ENCODE measurements at places on chromosomes 4 and X.

DNA sequence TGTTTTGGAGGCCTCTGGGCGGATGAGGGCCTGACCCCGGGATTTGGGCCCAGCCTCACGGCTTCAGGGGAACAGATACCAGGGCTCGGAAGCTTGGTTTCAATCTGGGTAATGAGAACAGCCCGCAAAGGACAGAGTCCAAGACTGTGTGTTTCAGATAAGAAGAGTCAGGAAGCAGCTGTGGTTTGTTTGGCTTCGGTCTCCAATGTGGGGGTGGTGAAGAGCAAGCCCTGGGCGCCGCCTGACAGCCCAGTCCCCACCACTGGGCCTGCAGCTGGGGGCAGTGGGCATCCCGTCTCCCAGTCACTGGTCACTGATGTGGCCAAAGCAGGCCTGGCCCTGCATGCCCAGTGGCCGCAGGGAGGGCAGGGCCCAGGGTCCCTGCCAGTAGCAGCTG, 9.1 kb downstream of the WFS1 start:
- DNase-seq: no peak

GRCh38 chr4:72977936-72978485, 91.5 kb downstream of the COX18 start:
- DNase-seq: no peak

- DNase-seq: no peak
Measured at GRCh38 chr4:62130230-62130629, 930.1 kb downstream of the ADGRL3 start.

GRCh38 chr4:153750197-153750817, 9.5 kb downstream of the RNF175 start:
- peak; percentile 67 for DNase-seq

DNA sequence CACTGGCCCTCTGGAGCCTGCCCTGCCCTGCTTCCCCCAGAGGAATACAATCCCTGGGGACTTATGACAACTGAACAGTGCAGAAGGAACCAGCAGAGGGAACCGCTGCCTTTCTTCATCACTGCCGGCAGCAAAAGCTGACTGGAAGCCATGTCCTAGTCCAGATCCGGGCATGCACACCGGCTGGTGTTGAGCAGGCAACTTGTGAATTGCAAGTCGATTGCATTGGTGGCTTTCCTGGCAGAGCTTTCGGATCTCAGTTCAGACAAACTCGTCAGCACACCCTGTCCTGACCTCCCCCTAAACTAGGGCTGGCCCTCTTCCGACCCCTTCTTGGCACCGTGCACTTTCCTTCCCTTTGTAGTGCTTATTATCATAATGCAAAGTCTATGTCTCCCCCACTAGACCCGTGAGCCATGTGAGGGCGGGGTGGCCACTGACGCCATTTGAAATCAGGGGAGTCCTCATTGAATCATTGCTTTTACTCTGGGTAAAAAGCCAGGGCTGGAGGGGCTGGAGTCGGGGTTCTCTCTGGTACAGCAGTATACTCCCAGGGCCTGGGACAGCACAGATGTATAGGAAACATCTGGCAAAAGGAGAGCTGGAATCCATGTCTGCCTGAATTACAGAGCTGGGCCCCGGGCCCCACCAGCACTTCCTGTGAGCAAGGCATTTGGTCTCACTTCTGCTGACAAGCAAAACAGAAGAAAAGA, 1.8 kb downstream of the ARHGAP4 start:
- DNase-seq: peak; percentile 37

DNA sequence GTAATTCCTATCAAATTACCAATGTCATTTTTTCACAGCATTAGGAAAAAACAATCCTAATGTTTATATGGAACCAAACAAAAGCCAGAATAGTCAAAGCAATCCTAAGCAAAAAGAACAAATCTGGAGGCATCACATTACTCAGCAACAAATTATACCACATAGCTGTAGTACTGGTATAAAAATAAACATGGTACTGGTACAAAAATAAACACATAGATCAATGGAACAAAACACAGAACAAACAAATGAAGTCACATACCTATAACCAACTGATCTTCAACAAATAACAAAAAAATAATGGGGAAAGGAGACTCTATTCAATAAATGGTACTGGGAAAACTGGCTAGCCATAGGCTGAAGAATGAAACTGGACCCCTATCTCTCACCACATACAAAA, 37.4 kb downstream of the PPA2 start:
- DNase-seq: no peak

GRCh38 chr4:153834901-153835300, 46.0 kb upstream of the SFRP2 start:
- DNase-seq: no peak

- DNase-seq: no peak
Measured at GRCh38 chrX:80807606-80807991, 2.1 kb downstream of the BRWD3 start.

- DNase-seq: no peak
Measured at GRCh38 chr4:77600521-77601451, 4.8 kb upstream of the CXCL13 start.

- DNase-seq: no peak
Measured at GRCh38 chr4:71156616-71157015, 163.2 kb downstream of the DCK start.

- DNase-seq: peak; percentile 63
Measured at GRCh38 chrX:129706400-129707072, 32.2 kb upstream of the XPNPEP2 start.

DNA sequence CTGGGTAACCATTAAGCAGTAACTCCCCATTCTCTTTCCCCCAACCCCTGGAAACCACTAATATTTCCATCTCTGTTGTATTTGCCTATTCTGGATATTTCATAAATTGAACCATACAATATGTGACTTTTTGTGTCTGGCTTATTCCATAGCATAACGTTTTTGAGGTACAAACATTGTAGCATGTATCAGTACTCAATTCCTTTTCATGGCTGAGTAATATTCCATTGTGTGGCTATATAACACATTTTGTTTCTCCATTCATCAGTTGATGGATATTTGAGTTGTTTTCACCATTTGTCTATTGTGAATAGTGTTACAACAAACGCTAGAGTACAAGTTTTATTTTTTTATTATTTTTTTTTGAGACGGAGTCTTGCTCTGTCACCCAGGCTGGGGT, 55.0 kb upstream of the MORC4 start:
- DNase-seq: no peak

DNA sequence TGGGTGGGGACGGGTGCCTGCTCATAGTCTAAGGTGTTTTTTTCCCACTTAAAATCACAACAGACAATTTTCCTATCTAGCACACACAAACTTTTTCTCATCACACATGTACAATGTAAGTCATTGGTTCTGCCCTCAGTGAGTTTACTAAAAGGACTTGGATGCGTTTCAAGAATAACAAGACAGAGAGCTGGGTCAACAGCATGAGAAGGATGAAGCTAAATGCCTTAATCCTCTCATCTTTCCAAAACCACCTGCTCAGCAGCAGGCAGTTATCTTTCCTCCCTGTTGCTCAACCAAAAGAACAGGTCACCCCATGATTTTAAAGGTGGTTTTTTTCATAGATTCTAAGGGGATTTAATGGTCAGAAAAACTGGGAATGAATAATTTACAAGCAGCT, 40.1 kb downstream of the OFD1 start:
- no peak for DNase-seq

- DNase-seq: no peak
Measured at GRCh38 chr4:41427931-41428600, 109.9 kb upstream of the LIMCH1 start.

- no peak for DNase-seq
Measured at GRCh38 chrX:10759141-10759799, 138.9 kb upstream of the MID1 start.

DNA sequence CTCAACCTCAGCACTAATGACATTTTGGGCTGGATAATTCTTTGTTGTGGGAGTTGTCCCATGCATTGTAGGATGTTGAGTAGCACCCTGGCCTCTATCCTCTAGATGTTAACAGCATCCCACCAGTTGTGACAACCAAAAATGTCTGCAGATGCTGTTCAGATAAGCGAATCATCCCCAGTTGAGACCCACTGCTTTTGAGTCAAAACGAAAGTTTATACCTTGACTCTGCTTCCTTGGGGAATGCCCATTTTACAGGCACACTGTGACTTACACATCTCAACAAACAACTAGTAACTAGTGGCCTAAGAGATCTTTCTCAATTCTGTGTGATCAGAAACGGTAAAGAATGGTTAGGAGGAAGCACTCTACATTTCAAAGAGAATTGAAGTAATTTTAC, 37.0 kb downstream of the SEPSECS start:
- no peak for DNase-seq

DNA sequence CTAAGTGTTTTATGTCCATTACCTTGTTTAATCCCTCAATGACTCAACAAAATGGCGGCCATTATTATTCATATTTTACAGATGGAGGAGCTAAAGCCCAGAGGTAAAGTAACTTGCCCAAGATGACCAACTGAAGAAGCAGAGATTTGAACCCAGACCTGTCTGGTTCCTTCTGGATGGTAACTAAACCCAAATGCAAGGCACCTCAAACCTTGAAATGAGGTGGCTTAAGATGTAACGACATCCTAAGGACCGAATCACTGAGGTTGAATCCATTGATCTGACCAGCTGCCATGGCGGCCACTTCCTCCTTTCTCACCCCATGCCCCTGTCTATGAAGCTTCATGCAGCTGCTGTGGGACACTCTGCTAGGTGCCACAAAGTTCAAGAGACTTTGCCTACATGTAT, 932 bp downstream of the TLR10 start:
- no peak for DNase-seq

DNA sequence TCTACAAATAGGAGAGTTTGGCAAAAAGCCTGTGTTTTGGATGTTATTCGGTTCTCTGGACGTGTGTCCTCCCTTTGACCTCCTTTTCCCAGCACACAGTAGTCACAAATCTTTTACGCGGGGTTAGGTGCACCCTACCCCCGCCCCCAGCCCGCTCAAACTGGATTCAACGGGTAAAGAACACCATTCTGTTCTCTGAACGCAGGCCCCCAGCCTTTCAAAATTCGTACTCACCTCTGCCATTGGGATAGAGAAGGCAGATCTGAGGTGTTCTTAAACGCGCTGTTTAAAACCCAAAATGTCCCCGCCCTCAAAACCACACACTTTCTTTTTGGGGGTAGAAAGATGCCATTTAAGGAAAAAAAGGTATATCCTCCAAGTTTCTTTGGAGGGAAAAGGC, 2.7 kb downstream of the LEF1 start:
- DNase-seq: no peak

GRCh38 chr4:28014469-28014868, 1153.8 kb downstream of the STIM2 start:
- no peak for DNase-seq

DNA sequence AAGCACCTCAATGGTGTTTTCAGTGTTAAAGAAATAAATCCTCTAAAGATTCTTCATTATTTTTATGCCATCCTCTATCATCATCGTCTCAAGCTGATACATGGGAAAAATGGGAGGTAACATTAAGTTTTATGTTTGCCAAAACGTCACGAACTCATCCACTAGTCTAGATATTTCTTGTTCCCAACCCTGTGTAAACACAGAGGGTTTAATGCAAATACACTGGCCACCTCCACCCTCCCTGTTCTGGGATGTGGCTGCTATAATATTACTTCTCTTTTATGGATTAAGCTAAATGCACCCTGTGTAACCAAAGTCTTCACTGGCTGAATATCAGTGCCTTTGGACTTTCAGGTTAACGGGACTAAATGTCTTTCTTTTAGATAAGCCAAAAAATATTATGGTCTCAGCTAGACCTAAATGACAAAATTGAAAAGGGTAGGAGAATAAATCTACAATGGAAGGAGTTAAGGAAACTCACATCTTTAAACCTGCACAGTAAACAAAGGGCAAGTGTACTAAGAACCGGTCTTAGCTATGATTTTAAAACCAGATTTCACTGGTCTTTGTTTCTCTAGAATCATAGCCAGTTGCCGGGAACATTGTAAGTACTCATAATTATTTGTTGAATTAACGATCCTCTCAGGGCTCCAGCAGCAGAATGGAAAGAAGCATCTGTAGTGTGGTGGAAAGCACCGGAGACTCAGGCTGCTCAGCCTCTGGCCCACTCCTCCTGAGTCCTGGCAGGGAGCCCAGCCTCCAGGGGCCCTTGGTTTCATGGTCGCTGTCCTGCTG, 103.5 kb upstream of the NOCT start:
- no peak for DNase-seq

GRCh38 chr4:147940171-147940570, 208.3 kb downstream of the ARHGAP10 start:
- DNase-seq: no peak

- DNase-seq: no peak
Measured at GRCh38 chr4:152892974-152893373, 43.1 kb upstream of the FHDC1 start.

- no peak for DNase-seq
Measured at GRCh38 chr4:4427886-4428285, 41.0 kb downstream of the NSG1 start.

DNA sequence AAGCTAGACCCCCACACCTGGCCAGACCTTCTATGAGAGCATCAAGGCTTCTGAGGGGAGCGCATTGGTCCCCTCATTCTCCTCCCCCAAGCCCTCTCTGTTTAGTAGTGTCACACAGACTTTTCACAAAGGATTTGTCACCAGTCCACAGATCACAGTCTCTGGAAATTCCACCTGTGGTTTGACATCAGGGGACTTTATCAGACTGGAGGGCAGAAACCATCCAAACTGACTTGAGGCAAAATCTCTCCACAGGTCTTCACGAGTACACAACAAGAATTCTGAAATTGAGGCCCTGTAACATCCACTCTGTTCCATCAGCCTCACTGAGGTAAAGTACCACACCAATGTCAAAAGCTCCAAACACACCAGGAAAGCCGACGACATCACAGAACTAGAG, 112.5 kb downstream of the SH3KBP1 start:
- no peak for DNase-seq

DNA sequence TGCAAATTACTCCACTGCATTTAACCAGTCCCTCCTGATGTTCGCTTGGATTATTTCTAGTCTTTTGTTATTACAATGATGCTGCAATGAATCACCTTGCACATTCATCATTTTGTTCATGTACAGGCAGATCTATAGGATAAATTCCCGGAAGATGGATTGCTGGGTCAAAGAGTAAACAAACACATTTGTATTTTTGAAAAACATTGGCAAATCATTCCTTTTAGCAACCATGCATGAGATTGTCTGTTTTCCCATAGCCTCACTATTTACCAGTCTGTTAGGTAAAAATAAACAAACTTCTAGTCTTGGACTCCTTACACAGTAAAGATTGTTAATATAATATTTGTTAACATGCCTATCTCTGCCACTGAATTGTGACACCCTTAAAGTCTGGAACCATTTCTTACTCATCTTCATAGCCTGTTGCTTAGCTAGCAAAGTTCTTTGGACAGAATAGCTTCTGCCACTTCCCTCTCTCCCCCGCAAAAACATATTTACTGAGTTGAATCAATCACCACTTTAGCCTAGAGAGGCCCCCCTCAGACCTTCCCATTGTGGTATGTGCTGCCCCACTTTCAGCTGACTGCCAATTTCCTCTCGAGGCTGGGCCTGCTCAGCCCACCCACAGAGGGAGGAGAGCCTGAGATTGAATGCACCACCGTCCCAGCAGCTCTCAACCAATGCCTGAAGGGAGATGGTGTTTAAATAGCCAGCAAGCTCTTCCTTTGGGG, 108.4 kb upstream of the ATXN3L start:
- DNase-seq: peak; percentile 48
